ENCODE measurements at places on chromosomes 1 and 21.

DNA sequence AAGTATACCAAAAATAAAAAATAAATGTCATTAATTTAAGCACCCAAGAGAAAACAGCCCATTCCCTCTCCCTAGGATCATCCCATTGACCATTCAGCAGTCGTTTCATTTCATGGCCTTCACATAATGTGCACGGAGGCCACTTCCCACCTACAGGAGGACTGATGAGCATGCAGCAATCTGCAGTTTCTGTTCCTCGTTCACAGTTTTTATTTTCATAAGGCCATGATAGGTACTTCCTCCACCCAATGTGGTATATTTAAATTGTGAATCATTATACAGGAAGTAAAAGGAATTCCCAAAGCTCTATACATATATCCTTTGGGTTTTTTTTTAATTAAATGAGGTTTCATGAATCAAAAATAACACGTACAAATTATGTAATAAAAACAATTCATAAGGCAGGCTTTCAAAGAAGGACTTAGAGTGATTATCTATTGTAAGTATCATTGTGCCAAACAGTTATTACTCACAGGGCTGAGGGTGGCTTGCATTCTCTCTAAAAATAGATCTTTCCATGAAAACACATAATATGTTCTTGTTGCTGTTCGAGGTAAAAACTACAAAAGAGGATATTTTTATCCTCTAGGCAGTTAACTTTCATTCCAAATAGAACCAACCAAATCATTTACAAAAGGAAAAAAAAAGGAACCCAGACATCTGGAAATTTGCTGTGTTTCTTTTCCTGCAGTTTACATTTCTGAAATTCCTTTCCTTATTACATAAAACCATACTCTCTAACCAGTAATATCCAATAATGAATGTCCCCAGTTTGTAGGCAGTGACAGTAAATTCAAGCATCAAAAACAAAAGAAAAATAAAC lies 27.5 kb upstream of the SLC44A3 start:
- no peak for DNase-seq

GRCh38 chr1:23999156-23999671 lies 19.1 kb upstream of the SRSF10 start:
- no peak for DNase-seq

DNA sequence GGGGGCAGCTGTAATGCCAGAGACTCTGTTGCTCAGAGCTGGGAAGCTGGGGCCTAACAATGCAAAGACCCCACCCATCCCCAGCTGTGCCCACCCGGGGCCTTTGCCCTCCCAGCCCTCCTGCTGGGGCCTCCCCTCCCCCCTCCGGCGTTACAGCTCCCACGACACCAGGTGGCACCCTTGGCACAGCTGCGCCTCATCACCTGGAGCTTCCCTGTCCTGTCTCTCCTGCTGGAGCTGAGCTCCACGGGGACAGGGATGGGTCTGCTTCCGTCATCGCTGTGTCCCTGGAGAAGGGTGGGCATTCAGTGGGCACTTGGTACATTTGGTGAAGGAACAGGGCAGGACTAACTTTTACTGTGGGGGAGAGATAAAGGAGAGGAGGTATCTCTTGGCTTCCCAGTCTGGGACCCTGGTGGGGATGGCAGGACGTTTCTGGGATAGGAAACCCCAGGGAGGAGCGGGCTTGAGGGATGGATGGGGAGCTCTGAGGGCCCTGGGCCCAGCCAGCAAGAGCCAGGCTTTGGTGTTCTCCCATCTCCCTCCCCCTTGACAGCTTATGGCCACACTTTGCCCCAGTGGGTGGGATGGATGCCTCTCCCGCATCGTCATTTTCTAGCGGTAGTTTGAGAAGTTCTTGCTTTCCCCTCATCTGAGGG lies 453.2 kb downstream of the PTPRU start:
- no peak for DNase-seq

DNA sequence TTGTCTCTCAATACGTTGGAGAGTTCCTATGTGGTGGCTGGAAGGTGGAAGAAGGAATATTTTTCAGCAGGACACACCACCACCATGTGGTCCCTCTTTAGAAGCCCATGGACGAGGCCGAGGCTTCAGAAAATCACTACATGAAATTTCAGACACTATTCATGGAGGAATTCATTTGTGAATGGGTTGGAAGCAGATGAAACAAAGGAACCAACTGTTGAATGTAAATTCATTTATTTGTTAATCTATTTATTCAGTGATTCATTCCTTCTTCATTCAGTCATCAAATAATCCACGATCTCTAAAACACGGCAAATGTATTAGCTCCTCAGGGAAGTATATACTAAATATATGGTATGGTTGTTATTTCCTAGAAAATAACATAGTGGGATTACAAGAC lies 12.2 kb downstream of the SLC35F3 start:
- no peak for DNase-seq

- DNase-seq, result no peak
These were observed 176.6 kb upstream of the GORAB start for GRCh38 chr1:170355267-170355801.

- no peak for DNase-seq
These were observed 173.6 kb upstream of the SGIP1 start for GRCh38 chr1:66360285-66360724.

- DNase-seq, result no peak
These were observed 29.3 kb downstream of the XCL2 start for GRCh38 chr1:168514455-168514854.

DNA sequence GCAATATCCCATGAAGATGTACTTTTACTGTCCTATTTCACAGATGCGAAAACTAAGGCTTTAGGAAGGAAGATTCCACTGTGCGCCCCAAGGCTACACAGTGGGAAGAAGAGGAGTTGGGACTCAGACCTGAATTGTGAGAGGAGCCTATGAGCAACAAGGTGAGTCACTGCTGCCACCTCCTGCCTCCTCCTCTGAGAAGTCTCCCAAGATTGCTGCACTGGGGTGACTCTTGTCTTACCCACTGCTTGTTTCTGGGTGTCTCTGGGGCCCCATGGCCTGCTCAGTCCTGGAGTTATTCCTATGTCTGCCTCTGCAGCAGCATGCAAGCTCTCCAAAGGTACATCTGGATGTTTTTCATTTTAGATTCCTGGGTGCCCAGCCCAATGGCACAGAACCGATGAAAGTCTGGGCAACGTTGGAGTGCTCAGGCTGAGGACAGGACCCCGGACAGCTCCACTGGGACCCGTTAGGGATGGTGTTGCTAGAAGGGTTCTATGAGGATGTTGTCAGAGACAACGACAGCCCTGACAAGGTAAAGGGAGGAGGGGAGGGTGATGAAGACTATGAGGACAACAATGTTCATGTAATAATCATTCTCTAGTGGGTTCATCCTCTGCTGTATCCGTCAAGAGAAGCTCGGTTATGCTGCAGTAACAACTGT lies 11.0 kb upstream of the C1QA start:
- no peak for DNase-seq

DNA sequence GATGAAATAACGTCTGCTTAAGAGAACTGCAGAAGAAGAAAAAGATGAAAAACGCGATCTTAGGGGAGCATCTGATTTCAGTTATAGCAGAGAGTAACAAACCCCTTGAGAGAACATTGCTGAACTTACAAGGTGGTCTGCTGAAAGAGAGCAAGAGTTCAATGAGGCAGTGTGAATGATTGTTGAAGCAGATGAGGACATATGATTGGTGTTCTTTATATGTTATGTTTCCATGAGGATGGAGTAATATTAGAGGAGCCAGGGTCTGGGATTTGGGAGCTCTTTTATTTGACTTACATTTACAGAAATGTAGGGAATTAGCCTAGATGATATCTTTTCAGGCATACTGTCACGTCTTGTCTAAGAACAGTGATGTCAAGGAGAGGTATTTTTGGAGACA lies 1302.0 kb downstream of the KCNT2 start:
- DNase-seq, result no peak

- no peak for DNase-seq
These were observed 79.0 kb downstream of the CASZ1 start for GRCh38 chr1:10717296-10718082.

GRCh38 chr1:1858382-1859086 lies 32.4 kb downstream of the GNB1 start:
- DNase-seq, result no peak

- DNase-seq, result no peak
These were observed 49.6 kb upstream of the KRTAP19-8 start for GRCh38 chr21:31087639-31088473.

- no peak for DNase-seq
These were observed 25.0 kb downstream of the TTC39A start for GRCh38 chr1:51305371-51305823.

- no peak for DNase-seq
These were observed 14.1 kb downstream of the REG4 start for GRCh38 chr1:119797162-119797561.

GRCh38 chr1:171654201-171654941 lies 1.9 kb upstream of the MYOC start:
- DNase-seq, result no peak

- no peak for DNase-seq
These were observed 37.3 kb downstream of the CHAF1B start for GRCh38 chr21:36422279-36423098.

DNA sequence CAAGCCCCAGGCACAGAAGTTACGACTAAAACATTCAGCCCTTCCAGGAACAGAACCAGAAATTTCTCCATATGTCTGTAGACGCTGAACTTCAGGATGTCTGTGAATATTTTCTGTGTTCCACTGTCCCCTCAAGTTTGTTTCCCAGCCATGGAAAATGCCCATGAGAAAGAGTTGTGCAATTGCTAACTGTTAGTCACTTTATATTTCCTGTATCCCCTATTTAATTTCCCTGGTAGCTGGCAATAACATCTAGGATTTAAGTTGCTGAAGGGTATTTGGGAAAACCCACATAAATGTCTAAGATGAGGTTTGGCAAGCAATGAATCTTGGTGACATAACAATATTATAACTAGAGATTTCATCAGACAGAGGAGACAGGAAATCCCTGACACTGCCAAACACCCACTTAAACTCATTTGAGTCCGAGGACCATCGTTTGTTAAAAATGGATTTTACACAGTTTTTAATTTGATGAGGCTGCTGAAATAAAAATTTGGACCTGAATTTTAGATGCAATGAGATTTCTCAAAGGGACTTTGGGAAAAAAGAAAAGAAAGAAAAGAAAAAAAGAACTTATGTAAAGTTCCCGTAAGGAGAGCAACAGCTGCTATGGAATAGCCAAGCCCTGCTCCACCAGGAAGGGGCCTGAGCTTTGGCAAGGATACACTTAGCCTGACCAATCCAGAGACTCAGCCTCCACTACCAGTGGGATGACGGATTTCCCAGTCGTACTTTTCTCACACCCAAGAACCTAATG lies 21.8 kb upstream of the ERRFI1 start:
- no peak for DNase-seq

- no peak for DNase-seq
These were observed 205.9 kb upstream of the VAMP3 start for GRCh38 chr1:7565099-7565750.

DNA sequence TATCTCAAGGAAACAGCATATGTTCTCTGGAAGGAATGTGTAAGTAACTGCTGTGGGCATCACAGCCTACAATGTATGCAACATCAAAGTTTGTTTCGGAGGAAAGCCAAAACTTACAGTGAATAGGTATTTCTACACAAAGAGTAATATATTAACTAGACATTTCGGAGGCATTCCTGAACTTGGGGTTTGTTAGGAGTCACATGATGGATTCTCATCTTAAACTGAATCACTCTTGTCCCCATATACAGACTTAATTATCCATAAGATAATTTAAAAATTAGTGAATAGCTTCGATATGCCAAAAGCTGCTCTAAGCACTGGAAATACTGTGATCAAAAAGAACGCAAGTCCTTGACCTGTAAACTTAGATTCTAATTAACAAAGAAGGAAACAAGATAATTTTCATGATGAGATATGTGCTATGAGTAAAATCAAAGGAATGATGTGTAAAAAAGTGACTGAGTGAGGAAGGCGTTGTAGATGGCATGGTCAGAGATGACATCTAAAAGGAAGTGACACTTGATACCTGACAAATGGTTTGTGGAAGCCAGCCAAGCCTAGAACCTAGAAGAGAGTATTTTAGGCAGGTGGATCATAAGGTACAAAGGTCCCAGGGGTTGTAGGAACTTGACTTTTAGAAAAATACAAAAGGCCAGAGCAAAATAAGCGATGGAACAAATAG lies 273.1 kb downstream of the MRPL39 start:
- no peak for DNase-seq

GRCh38 chr1:9687120-9687873 lies 35.8 kb downstream of the PIK3CD start:
- peak; percentile 56 for DNase-seq

GRCh38 chr1:109885589-109885988 lies 25.1 kb upstream of the CSF1 start:
- DNase-seq, result no peak

DNA sequence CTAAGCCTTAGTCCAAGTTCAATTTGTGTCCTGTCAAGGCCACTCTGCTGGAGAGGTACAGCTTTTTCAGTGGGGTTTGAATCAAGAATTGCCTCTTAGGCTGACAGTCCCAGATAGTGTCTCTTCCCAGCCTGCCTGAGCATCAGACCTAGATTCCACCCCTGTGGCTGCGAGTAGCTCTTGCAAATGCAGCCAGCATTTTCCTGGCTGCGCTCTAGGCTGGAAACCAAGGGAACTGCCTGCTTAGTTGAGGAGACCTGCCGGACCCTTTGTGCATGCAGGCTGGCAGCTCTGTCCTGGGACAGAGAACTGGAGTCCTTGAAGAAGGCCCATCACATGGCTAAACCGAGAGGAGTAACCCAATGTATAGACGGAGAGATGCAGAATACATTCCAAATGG lies 293.7 kb downstream of the PCP4 start:
- no peak for DNase-seq

- no peak for DNase-seq
These were observed 7.2 kb downstream of the CBR1 start for GRCh38 chr21:36076878-36077655.

DNA sequence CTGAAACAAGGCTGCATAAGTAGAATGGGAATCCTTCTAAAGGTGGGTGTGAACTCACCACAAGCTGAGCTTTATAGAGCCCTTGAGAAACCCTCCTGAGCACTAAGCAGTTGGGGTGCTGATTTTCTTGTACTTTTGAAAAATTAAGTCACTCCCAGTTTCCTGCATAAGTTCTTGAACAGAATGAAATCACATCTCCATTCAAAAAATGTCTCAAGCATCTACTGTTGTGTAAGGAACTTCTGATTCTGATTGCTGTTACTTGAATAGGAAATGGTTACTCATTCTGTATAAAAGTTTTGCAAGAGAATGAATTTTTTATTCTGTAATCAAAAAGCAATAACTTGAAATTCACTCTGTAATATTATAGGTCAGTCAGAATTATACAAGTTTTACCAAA lies 50.8 kb upstream of the WNT2B start:
- DNase-seq, result no peak
